Endothelial cell (in vitro differentiated cells): ENCODE measurements at places on chromosomes 11 and 22.

GRCh38 chr11:79155237-79155636, 285.6 kb downstream of the TENM4 start:
- no peaks in the 10 kb centered on the region for H3K36me3 ChIP-seq
- no peak overlapping the region for H3K27ac ChIP-seq
- no peaks in the 10 kb centered on the region for H3K4me1 ChIP-seq
- no peak overlapping the region for H3K4me3 ChIP-seq

- H3K27me3 ChIP-seq: peaks cover 4% of the 10 kb centered on the region
- peak; percentile 16 for DNase-seq
- H3K27ac ChIP-seq: peak overlapping the region; percentile 93
- peak overlapping the region; percentile 62 for H3K4me3 ChIP-seq
Observed at GRCh38 chr11:59787816-59788215, 22.8 kb downstream of the MRPL16 start.

DNA sequence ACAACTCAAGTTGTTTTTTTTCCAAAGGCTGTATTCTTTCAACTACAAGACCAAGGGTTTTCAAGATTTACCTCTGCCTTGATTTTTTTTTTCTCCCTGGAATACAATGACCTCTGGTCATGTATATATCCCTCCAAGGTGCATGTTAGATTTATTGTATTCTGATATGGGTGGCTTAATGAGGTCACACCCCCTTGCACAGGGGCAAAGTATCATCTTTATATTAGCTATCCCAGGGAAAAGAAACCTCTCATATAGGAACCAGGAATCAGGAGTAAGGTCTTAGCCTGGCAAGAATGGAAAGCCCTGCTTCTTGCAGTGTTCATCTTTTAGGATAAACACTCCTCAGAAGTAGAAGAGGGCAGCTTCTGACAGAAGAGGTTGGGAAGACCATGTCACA, 516.9 kb upstream of the TENM4 start:
- DNase-seq: no peak
- no peak overlapping the region for H3K4me3 ChIP-seq
- H3K27me3 ChIP-seq: no peaks in the 10 kb centered on the region
- no peak overlapping the region for H3K27ac ChIP-seq
- no peaks in the 10 kb centered on the region for H3K4me1 ChIP-seq

DNA sequence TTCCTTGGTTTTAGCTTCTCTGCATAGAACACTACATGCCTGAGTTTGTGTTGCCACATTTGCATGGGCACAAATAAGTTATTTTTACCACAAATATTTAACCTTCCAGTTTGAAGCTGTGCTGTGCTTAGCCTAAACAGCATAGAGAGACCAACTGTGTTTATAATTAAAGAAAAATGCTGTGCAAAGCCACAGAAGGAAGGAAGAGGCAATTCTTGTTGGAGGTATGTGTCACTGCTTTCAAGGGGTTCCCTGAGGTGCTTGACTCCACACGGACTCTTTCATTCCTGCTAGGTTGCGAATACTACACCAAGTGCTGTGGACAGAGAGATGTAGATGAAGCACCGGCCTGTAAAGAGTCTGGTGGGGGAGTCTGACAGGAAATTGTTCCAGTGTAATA, 47.6 kb upstream of the OLFML1 start:
- DNase-seq: no peak
- H3K4me3 ChIP-seq: no peak overlapping the region
- no peaks in the 10 kb centered on the region for H3K36me3 ChIP-seq
- no peak overlapping the region for H3K27ac ChIP-seq
- H3K4me1 ChIP-seq: peaks cover 12% of the 10 kb centered on the region

DNA sequence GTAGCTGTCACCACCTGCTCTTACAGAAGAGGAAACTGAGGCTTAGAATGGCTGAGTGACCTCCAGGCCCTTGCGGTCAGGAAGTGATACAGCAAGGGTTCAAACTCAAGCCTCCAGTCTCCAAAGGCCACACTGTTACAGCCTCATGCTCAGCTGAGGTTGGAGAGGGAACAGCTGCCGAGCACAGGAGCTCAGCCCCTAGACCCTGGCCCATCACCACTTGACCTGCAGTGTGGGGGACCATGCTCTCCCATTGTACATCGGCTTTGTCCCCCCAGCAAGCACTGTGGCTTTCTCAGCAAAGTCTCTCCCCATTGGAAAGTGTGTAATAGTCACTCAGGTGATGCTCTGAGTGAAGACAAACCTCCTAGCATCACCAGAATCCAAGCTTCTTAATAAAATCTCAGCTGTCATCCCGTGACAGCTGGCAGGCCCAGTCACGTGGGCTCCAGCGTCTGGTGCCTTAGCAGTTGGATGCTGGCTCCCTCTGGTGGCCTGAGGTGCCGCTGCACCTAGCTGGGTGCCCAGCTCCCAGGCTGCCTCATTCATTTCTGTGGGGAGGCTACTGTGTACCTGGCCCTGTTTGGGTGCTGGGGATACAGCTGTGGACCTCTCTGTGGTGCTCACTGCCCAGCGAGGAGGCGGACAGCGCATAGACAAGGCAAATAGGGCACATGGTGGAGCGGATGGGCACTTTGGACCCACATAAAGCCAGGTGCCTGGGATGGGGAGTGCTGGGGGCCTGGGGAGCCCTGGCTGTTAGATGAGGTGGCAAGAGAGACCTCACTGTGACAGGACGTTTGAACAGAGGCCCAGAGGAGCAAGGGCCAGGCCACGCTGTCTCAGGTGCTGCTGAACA, 19.1 kb upstream of the MYRF start:
- peaks cover 15% of the 10 kb centered on the region for H3K27me3 ChIP-seq
- H3K4me1 ChIP-seq: peaks cover 3% of the 10 kb centered on the region
- H3K36me3 ChIP-seq: no peaks in the 10 kb centered on the region
- no peak overlapping the region for H3K4me3 ChIP-seq

- peaks cover 21% of the 10 kb centered on the region for H3K27me3 ChIP-seq
- H3K36me3 ChIP-seq: peaks cover 32% of the 10 kb centered on the region
- H3K27ac ChIP-seq: peak overlapping the region; percentile 99
- H3K4me1 ChIP-seq: peaks cover 29% of the 10 kb centered on the region
- DNase-seq: no peak
Observed at GRCh38 chr11:57668434-57668782, 494 bp downstream of the ZDHHC5 start.

DNA sequence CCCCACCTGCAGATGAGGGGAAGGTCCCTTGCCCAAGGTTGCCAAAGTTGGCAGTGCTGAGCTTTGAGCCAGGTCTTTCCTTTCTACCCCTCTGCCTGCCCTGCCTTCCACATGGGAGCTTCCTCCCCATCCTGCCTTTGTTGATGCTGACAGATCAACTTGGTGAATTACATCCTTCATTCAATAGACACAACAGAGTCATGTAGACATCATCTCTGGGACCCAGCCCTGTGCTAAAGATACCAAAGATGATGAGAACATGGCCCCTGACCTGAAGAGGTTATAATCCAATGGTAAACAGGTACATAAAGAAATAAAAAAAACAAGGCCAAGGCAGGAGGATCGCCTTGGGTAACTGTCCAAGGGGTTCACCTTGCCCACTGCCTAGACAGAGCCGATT, 42.4 kb upstream of the MAPK1 start:
- H3K4me1 ChIP-seq: no peaks in the 10 kb centered on the region
- no peaks in the 10 kb centered on the region for H3K27me3 ChIP-seq
- no peak overlapping the region for H3K27ac ChIP-seq
- DNase-seq: no peak

GRCh38 chr11:19474211-19474610, 233.5 kb upstream of the E2F8 start:
- peaks cover 2% of the 10 kb centered on the region for H3K27me3 ChIP-seq
- H3K27ac ChIP-seq: no peak overlapping the region
- DNase-seq: no peak
- H3K36me3 ChIP-seq: no peaks in the 10 kb centered on the region
- no peak overlapping the region for H3K4me3 ChIP-seq
- H3K4me1 ChIP-seq: peaks cover 3% of the 10 kb centered on the region

GRCh38 chr11:19953336-19953735, 206.9 kb downstream of the DBX1 start:
- peak; percentile 30 for DNase-seq
- H3K36me3 ChIP-seq: no peaks in the 10 kb centered on the region
- H3K27ac ChIP-seq: peak overlapping the region; percentile 91
- peaks cover 38% of the 10 kb centered on the region for H3K4me1 ChIP-seq
- H3K4me3 ChIP-seq: no peak overlapping the region

DNA sequence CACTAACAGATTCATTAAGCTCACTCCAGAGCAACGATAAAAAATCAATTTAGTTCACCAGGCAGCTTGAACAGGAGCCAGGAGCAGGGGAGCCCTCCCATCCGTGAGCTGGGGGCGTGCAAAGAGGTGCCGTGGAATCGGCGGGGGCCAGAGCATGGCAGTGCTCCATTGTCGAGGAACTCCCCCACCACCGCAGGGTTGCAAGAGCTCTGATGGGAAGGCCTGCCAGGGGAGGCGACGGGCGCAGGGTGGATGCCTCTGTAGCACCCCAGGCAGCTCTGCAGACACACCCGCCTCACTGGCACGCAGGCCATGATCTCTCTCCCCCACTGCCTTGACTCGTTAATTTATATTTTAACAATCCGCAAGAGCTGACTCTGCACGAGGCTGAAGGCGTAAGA, 433.2 kb downstream of the MIAT start:
- DNase-seq: no peak
- H3K4me3 ChIP-seq: no peak overlapping the region
- H3K4me1 ChIP-seq: peaks cover 5% of the 10 kb centered on the region
- no peaks in the 10 kb centered on the region for H3K36me3 ChIP-seq

DNA sequence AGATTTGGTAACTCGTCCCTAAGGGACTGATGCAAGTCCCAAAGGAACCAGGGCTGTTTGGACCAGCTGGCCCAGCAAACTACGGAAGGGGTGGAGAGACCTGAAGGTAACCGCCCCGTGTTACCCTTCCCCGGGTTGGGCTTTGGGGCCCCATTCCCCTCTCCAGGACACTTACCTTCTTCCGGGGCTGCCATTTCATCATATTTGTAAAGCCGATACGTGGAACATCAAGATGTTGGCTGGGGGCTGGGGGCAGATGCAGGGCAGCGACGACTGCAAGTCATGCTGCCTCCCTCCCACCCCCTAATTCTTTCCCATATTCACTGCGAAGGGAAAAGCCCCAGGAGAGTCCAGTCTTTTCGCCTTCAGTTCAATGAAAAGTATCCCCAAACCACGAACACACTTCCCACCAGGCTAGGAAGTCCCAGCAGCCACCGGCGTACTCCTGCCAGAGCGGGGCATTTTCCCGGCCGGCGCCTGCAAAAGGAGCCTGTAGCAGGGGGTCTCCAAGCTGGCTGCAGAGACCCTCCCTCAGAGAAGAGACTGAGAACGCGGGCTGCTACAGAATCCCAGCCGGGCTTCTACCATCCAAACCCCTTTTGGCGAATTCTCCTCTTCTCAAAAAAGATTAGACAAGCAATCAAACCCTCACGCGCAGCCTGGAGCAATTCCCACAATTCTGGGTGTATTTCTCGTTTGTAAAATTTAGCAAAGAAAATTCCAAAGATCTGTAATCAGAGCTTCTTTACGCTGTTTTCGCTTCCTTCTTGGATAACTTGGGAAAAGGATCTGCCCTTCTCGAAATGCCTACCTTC, 236.7 kb downstream of the TTC28 start:
- H3K36me3 ChIP-seq: no peaks in the 10 kb centered on the region
- H3K27me3 ChIP-seq: peaks cover 5% of the 10 kb centered on the region
- H3K4me3 ChIP-seq: peak overlapping the region; percentile 94
- peak overlapping the region; percentile 93 for H3K27ac ChIP-seq

DNA sequence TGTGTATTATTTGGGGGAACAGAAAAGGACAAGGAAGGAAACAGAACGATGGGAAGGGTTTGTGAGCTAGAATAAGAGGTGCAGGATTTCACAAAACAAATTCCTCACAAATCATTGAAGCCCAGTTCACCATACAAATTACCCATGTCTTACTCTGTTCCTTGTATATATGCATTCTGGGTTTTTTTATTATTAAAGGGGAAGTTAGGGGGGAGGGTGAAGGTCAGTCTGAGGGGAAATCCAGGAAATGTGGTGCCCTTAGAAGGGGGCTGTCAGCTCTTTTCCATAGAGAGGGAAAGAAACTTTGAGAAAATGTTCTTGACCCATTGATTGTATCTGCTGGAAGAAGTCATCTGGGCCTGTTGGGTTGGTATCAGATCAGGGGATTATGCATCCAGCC, 90.8 kb downstream of the RNF169 start:
- H3K27ac ChIP-seq: no peak overlapping the region
- H3K4me1 ChIP-seq: peaks cover 16% of the 10 kb centered on the region
- H3K27me3 ChIP-seq: peaks cover 7% of the 10 kb centered on the region
- H3K4me3 ChIP-seq: peak overlapping the region; percentile 10

- no peak for DNase-seq
- H3K36me3 ChIP-seq: no peaks in the 10 kb centered on the region
- H3K4me3 ChIP-seq: no peak overlapping the region
- peaks cover 50% of the 10 kb centered on the region for H3K4me1 ChIP-seq
- H3K27me3 ChIP-seq: peaks cover 6% of the 10 kb centered on the region
- no peak overlapping the region for H3K27ac ChIP-seq
Observed at GRCh38 chr22:35978889-35979288, 49.7 kb downstream of the RBFOX2 start.

DNA sequence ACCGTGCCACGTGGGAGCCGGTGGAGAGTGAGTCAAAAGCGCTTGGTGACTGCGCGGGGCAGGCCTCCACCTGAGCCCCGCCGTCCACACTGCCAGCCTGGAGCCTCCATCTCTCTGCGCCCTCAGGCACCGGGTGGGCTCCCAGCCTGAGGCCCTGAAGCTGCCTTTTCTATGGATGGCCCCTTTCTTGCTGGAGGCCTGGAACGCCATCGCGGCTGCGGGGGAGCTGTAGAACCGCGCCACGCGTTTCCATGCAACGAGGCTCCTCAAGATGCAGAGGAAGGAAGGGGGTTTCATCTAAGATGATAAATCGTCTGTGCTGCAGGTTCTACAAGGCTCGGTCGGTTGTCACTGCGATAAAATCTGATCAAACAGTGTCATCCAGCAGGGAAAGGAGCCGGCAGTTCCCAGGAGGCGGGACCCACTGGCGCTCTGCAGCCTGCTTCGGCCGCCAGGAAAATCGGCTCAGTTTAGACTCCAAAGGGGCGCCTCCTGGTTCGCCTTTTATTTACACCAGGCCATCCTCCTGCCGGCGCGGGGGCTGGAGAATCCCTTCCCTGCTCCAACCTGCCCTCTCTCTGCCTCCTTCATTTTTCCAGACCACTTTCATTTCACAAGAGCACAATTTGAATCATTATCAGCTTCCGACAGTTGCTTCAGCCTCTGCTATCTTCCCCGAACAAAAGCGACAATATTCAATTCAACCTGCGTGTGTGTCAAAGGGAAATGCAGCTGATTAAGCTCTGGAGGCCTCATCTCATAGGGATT, 624.4 kb downstream of the BRD1 start:
- H3K27me3 ChIP-seq: peaks cover 6% of the 10 kb centered on the region
- H3K27ac ChIP-seq: no peak overlapping the region
- no peak for DNase-seq
- H3K4me1 ChIP-seq: no peaks in the 10 kb centered on the region
- no peak overlapping the region for H3K4me3 ChIP-seq

GRCh38 chr11:105609832-105610781, at the start of gene GRIA4:
Gene GRIA4 (plus strand): TSS chr11:105610073. CDS start chr11:105610998, 925 bp downstream.
- H3K36me3 ChIP-seq: no peaks in the 10 kb centered on the region
- H3K27ac ChIP-seq: no peak within 1 kb of the TSS
- DNase-seq: peak; percentile 58
- peaks cover 20% of the 10 kb centered on the region for H3K4me1 ChIP-seq
- peak within 1 kb of the TSS; percentile 84 for H3K4me3 ChIP-seq
